ENCODE measurements at places on chromosomes 16 and 17.
A peak's percentile ranks its signal among the peaks of the same experiment; 100 is the strongest.

- no peak for DNase-seq
These were observed 797 bp upstream of the RAB11FIP3 start for GRCh38 chr16:424623-425081.

GRCh38 chr16:81703177-81704155 is 75.6 kb upstream of the PLCG2 start:
- no peak for DNase-seq

- no peak for DNase-seq
These were observed 200.5 kb upstream of the CHMP6 start for GRCh38 chr17:80790981-80791742.

GRCh38 chr16:65295527-65295926 is 173.7 kb upstream of the CDH11 start:
- DNase-seq, result no peak

DNA sequence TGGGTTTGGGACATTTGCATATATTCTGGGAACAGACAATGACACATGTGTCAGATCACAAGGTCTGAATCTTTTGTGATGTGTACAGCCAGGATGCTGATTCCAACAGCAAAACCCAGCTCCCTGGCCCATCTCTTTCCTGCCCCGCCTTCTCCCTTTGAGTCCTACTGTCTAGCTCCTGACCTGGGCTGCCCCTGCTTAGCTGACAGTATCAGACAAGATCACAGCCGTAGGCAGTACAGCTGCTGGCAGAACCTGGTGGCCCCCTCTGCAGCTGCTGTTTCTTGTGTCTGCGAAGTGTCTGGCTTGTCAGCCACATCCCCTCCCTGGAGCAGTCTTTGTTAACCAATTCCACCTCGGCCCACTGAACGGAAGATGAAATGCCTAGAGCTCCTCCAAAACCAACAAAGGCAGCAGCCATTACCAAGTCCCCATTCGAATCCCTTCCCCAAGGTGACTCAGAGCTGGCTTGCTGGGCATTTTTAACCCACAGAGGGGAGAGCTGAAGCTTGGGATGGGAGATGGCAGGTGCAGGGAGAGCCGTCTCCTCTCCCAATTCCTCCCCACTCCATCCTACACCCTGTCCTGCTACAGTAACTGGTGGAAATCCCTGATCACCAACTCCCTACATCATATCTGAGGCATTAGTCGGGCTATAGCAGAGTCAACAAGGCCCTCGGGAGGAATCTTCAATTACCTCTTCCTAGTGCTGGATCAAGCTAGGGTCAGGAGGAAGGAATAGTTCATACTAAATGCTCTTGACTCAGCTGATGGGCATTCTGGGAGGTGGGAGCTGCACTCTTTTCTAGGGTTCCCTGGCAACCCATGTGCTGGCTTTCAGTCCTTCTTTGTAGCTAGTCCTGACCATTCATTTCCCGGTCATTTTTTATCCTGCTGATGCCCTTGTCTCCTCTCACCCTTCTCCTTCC is 5.8 kb downstream of the PIPOX start:
- DNase-seq, result no peak

DNA sequence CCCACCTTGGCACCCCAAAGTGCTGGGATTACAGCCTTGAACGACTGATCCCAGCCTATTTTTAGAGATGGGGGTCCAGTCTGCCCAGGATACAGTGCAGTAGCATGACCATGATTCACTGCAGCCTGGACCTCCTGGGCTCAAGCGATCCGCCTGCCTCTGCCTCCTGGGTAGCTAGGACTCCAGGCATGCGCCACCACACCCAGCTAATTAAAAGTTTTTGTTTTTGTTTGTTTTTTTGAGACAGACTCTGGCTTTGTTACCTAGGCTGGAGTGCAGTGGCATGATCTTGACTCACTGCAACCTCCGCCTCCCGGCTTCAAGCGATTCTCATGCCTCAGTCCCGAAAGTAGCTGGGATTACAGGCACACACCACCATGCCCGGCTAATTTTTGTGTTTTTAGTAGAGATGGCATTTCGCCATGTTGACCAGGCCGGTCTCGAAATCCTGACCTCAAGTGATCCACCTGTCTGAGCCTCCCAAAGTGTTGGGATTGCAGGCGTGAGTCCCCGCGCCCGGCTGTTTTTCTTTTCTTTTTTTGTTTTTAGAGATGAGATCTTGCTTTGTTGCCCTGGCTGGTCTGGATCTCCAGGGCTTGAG is 2.3 kb upstream of the PAFAH1B1 start:
- no peak for DNase-seq

GRCh38 chr17:38982858-38983746 is 15.9 kb upstream of the FBXO47 start:
- peak; percentile 26 for DNase-seq

- no peak for DNase-seq
These were observed 19.0 kb upstream of the RPH3AL start for GRCh38 chr17:371583-371982.

- DNase-seq, result no peak
These were observed 19.4 kb downstream of the CEP295NL start for GRCh38 chr17:78883533-78884131.

DNA sequence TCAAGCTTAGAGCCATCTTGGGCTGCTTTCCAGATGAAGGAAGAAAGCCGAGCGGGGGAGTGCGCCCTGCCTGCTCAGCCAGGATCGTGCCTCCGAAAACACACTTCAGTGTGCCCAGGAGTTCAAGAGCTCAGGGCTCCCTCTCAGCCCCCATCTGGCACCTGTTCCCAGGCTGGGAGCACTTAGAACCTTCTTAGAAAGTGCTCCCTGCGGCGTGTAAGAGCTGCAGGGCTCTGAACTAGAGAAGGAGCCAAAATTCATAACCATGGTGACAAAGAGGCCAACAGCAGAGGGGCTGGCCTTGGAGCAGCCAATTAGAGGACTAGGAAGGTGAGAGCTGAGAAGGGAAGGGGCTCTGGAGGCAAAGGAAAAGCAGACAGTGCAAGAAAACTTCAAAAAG is 59.0 kb upstream of the TNRC6C start:
- no peak for DNase-seq

DNA sequence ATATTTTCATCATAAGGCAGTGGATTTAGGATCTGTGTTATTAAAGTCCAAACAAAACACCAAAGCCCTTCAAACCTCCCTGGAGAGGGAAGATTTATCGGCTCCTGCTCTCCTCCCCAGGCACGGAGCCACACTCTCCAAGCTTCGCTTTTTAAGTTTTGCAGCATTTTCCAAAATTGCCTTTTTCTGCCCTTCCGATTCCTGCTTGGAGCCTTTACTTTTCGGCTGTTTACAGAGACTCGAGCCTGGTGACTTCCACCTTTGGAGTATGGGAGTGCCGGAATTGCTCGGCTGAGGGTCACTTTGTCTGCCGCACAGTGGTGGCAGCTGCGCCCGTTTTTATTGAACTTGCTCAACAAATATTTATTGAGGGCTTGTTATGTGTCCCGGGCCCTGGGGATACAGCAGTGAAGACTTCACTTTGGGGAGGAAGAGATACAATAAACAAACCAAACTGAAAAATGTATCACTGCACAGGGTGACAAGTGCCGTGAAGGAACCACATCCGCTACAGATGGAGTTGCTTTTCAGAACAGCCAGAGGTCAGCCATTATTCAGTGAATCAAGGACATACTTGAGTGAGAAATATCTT is 185.5 kb downstream of the NTN1 start:
- DNase-seq, result no peak

DNA sequence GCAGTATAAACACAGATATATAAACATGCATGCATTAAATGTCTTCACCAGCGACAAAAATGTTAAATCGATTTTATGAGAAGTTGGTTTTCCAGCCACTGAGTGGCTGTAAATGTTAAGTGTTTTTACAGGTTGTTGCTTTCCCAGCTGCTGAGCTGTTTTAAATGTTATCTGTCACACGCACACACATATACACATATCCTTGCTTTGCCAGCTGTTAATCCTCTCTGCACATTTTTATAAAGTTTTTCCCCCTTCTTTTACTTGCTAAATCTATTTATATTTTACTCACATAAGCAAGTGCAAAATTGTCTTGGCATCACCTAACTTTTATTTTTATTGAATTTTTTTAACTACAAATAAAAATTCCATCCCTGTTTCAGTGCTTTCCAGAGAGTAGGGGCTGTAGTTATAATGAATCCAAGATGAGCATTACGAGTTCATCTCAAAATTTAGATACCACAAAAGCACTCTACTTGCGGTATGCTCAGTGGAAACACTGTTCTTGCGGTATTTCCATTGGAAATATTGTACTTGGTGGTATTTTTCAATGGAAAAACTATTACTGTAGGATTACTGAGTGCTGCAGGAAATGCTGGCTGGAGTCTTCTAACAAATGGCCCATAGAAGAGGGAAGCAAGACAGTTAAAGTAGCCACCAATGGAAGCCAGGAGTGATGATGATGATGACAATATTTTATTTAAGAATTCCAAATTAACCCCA is 124.9 kb upstream of the KCNJ16 start:
- no peak for DNase-seq

GRCh38 chr17:49437696-49438435 is 23.2 kb upstream of the PHB1 start:
- no peak for DNase-seq

GRCh38 chr16:65816556-65816955 is 549.9 kb upstream of the CDH5 start:
- DNase-seq, result no peak

- DNase-seq, result peak; percentile 65
These were observed at the start of gene DHRS11 for GRCh38 chr17:36591434-36592315. TSS of gene DHRS11 (plus strand) at chr17:36591879. CDS start at chr17:36592010, 131 bp downstream.
